ENCODE measurements at places on chromosomes 6 and 20.

DNA sequence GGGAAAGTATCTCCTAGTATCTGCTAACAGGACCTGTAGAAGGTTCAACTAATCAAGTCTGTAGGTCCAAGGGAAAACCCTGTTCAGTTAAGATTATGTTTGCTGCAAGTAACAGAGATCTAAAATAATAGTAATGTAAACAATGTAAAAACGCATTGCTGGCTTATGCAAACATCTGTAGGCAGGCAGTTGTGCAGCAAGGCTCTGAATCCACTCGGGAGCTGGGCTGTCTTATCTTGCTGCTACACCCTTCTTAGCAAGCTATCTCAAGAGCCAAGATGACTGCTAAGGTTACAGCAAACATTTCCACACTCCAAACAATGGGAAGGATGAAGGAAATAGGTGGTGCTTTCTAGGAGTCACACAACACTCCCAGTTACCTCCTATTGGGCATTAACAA, 397.3 kb upstream of the NRSN1 start:
- no peak for DNase-seq

DNA sequence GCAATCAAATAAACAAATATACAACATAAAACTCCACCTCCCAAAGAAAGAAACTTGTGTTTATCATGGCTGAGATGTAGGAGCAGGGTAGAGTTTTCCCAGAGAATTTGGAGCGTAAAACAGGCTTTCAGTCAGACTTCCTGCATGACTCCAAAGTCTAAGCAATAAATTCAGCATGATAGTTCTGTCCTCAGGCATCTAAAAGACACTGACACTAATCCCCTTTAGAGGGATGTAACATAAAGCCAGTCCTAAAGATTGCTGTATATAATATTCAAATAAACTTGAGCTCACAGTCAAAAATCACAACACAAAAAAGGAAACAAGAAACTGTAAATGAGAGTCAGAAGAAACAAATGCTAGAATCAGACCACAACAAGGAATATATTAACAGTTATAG, 234.4 kb downstream of the CENPW start:
- DNase-seq: no peak

GRCh38 chr6:133358574-133359150, 117.5 kb downstream of the EYA4 start:
- DNase-seq: no peak

DNA sequence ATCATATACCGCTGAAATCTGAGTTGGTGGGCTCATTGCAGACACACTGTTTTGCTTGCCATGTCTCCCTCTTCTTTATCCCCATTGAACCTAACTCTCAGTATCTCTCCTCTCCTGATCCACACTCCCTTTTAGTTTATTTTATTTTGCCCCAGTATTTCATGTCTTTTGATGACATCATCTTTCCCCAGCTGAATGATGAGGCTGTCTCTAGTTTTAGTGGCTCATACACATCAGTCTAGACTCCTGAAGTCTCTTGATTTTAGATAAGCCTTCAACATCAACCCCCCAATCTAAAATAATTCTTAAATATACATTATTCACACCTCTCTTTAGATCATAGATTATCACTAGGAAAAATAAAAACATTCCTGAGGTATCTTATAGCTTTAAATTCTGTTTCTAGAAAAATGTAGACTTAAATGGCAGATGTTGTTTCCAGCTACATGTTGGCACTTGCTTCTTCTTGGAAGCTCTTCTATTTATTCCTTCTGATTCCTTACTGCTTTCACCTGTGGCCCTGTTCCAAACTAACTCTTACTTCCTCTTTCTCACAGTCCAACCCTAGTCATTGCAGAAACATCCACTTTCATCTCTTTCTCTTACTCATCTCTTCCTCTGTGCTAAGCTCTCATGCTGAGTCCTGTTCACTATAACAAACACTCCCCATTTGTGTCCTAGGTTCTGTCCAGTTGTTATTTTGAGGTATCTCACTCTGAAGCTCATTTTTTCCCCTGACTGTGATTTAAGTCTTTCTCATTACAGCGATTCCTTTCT, 191.9 kb upstream of the SLC35B3 start:
- no peak for DNase-seq
